ENCODE measurements at places on chromosomes 5 and 9.

DNA sequence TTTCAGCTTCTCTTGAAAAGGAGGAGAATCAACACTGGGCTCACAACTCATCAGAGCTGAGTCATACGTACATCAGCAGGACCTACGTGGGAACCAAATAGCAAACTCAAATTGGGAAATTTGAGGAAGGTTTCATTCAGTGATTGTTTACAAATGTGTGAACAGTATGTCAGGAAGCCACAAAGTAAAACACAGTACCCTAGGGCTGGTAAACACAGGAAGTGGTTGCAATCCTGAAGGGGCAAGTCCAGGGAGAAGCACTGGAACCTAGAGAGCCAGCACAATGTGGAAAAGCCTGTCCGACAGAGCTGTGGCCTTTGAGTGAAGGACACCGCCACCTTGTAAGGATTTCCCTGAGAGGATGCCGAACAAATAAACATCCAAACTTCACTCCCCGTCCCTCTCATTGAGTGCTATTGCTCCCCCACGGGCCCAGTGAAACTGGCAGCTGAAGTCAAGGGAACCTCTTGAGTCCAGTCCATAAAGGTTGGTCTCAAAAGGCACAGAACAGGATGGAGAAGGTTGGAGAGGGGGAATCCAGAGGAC, 26.7 kb upstream of the RICTOR start:
- no peak for DNase-seq

GRCh38 chr9:131848570-131849160, 108.8 kb upstream of the RAPGEF1 start:
- DNase-seq: no peak

- DNase-seq: no peak
Observed at GRCh38 chr5:14400085-14400484, 181.5 kb upstream of the OTULINL start.

GRCh38 chr9:20558566-20559016, 63.7 kb downstream of the MLLT3 start:
- peak; percentile 9 for DNase-seq

- DNase-seq: no peak
Observed at GRCh38 chr5:75710637-75711036, 6.6 kb downstream of the POC5 start.

GRCh38 chr9:99253772-99254431, 31.8 kb downstream of the SEC61B start:
- DNase-seq: no peak

DNA sequence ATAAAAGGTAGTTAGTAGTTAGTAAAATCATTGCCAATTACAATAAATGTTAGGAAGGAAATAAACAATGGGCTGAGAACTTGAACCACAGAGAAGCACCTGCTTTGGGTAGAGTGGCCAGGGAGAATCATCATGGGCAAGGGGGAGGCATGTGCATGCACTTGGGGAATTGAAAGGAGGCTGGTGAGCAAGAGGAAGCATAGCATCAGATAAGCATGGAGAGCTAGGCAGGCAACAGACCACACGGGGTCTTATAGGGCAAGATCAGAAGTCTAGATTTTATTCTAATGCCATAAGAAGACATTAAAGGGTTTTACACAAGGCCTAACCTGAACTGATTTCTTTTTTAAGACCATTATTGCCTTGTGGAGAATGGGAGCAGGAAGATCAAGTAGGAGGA, 93.4 kb downstream of the PIP5K1B start:
- no peak for DNase-seq

GRCh38 chr9:126377536-126377935, 50.9 kb downstream of the MVB12B start:
- no peak for DNase-seq

- no peak for DNase-seq
Observed at GRCh38 chr9:3873818-3874217, 348.0 kb upstream of the RFX3 start.

DNA sequence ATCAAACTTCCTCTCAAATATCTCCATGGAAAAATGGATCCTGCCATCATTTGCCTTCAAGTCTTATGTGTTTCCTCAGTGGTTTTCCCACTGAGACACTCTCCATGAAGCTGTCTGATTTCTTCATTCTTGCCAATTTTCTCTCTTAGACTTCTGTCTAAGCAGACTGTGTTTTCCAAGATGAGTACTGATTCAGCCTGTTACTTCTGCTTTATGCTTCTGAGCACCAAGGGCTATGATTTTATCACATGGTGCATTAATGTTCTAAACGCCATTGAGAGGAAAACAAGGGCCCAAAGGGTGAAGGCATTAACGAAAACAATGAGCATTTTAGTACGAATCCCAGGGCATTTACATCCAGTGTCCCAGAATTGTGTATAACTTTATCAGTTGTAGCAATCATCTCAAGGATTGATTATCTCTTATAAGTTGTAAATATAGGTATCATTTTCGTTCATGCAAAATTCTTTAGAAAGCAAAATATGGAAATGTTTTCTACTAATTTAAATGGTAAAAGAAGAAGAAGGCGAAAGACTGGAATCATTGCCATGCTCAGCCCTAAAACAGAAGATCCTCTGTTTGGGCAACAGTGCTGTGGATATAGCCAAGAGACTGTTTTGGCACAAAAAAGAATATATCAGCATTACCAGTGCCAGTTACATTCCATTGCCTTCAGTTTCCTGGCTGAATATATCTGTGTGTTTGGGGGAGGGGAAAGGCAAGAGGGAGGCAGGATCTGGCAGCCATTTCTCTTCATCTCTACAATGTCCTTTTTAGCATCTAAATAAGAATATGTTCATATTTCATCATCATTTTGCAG, 537.6 kb downstream of the ANXA1 start:
- no peak for DNase-seq

- no peak for DNase-seq
Observed at GRCh38 chr5:119067450-119067849, 3.4 kb upstream of the DMXL1 start.

- no peak for DNase-seq
Observed at GRCh38 chr5:157473383-157474320, 13.6 kb downstream of the NIPAL4 start.

GRCh38 chr5:44402084-44402483, 12.9 kb upstream of the FGF10 start:
- no peak for DNase-seq

DNA sequence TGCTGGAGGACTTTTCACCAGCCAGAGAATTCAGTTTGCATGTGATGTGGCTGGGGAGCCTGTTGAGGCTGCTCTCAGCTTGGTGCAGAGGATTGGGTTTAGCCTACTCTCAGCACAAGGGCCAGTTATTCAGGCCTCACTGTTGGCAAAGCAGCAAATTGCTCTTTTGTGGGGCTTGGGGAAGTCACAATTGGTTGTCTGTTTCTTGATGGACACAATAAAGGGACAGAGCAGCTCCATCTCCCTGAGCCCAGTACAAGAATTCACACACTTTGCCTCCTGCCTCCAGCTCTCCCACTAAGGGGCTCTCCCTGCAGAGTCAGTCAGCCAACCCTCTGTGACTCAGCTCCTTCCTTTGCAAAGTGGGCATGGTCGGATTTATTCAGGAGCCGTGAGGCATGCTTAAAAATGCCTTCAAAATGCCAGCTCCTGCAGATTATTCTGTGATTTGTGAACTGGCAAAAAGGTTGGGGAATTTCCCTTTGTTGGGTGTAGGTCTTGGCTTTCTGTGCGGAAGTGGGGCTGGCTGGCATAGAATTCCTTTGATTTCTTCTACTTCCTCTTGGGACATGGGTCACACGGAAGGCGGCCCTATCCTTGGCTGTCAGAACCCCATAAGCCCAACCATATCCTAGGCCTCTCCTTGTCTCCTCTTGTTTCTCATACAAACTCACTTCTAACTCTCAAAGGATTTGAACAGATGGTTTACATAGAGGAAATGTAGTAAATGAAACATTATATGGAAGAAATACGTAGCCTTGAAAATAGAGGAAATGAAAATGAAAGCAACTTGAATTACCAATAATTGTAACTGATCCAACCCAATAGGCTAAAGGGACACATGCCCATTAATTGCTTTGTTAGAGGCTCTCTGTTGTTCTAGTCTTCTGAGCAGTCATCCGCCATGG, 118.7 kb upstream of the CD180 start:
- DNase-seq: peak; percentile 8

DNA sequence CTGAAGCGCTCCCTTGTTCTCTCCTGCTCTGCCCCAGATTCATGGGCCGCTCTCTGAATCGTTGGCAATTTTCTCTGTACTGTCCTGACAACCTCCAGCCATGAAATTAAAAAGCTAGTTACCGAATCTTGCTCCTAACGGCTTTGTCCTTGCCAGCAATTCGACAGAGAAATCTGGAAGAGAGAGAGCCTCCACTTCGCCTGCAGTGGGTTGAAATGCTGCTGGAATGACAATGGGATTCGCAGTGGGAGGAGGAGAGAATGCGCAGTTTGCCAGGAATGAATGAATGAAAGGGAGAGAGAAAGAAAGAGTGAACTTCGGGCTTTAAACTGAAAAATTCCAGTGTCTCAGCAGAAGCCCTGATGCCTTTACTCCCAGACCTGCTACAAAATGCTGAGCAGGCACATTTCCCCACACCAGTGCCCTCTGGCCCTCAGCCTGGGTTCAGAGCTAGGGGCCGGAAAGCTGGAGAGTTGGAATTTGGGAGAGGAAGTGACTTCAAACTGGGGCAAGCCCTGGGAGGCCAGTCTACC, 11.5 kb upstream of the BOD1 start:
- DNase-seq: no peak

DNA sequence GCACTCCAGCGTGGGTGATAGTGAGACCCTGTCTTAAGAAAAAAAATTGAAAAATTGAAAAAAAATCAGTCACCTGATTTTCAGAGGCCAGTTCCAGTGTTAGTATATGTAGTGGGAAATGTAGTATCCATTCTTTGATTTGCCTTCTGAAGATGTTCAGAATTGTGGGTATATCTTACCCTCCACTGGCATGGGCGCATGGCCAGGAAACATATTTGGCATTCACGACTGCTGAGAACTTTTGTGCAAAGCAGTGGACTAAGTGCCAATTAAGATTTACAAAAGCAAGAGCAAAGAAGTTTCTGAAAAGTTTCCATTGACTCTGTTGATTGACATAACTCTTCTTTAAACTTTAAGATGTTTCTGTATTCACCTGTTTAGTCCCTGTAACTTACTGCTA, 2.4 kb downstream of the CAVIN4 start:
- no peak for DNase-seq

DNA sequence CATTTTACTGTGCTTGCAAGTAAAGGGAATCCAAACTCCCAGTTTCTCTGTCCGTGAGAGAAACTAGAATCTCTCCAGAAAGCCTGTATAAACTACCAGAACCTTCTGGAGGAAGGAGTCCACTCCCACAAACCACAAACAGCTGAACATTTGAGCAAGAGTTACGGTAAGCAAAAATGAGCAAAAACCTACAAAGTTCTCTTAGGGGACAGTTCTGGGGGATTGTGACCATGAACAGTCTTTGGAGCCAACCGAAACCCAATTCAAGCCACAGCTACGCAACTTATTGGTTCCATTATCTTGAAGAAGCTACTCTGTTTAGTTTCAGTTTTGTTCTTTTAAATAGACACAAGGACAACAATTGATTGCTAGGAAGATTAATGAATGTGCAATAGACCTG, 330.6 kb downstream of the ASTN2 start:
- DNase-seq: no peak

GRCh38 chr5:32319926-32320543, 7.3 kb upstream of the MTMR12 start:
- no peak for DNase-seq

- no peak for DNase-seq
Observed at GRCh38 chr5:69516769-69517168, 24.2 kb downstream of the OCLN start.

DNA sequence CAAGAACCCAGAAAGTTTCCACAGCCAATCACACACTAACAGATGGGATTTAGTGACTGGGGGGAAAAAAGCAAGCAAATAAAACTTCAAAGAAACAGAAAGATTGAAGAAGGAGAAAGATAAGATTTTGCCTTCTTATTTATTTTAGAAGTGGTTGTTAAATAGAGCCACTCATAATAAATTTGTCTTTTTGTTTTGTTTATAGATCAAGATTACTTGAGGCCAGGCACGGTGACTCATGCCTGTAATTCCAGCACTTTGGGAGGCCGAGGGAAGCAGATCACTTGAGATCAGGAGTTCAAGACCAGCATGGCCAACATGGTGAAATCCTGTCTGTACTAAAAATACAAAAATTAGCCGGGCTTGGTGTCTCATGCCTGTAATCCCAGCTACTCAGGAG, 94.9 kb upstream of the RANBP3L start:
- DNase-seq: no peak

DNA sequence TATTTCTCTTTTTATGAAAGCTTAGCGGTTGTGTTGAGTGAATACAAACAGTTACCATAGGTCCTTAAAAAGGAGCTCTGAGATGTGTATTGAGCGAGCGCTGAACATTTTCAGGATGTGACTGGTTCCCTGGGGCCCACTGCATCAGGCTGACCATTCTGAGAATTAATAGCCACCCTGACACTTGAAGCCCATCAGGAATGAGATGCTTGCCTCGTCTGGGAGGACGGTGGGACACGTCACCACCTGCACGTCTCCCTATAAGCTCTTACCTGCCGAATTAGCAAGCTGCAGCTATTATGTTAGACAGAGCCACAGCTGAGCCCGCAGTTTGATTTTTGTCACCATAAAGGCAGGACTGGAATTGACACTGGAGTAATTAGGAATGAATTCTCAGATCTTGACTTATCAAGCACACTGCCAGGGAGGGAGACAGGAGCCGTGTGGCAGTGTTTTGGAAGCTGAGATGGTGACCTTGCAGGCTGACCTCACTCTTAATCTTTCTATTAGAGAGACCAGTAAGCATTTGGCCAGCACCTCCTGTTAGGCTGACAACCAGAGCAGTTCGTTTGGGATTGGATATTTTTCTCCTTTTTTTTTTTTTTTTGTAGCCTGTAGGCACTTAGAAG, 373.1 kb upstream of the WWC1 start:
- no peak for DNase-seq

- no peak for DNase-seq
Observed at GRCh38 chr9:24844217-24844616, 298.5 kb upstream of the IZUMO3 start.

- DNase-seq: no peak
Observed at GRCh38 chr9:133233681-133234432, 24.8 kb upstream of the OBP2B start.

GRCh38 chr9:76600007-76600615, 141.1 kb downstream of the GCNT1 start:
- DNase-seq: no peak

DNA sequence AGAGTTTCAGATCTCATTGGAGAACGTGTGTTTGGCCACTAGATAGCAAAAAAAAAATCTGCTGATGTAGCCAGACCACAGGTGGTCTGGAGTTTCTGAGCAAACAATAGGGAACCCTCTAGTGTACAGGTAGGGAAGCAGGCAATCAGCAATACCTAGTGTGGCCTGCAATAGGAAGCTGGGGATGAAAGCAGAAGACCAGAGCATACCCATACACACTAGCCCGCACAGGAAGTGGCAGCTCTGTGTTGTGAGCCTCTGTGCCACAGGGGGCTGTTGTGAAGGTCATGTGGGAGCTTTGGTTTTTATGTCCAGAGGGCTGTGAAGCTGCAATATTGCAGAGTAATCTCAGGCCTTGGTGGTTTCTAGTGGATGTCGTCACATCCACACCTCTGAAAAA, 81.2 kb downstream of the MTAP start:
- no peak for DNase-seq

GRCh38 chr5:65880496-65881072, 45.8 kb upstream of the ERBIN start:
- DNase-seq: no peak

Data from 8988T (cell line).